ENCODE measurements at places on chromosomes 1 and 21.
A peak's percentile ranks its signal among the peaks of the same experiment; 100 is the strongest.

DNA sequence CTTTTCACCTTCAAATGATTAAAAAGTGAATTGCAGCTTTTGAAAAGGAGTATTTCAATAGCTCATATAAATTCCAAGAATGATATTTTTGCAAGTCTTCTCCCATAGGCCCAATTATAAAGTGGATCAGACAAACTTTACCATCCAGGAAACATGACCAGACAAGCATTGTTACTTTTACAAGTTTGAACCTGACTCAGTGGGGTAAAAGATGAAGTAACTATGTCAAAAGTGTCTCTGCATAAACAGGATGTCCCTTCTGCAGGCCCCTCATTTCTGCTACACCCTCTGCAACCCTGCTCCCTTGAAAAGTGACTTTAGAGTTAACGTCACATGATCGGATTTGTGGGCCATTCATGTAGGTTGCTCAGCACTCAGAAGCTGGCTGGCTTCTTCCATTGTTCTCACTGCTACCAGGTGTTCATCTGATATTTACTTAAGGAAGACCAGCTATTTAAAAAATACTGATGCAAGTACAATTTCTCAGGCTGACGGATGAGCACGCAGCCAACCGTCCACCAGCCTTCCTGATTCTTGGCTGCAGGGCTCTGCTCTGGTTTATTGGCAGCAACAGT, 32.3 kb downstream of the URB1 start:
- DNase-seq: no peak

DNA sequence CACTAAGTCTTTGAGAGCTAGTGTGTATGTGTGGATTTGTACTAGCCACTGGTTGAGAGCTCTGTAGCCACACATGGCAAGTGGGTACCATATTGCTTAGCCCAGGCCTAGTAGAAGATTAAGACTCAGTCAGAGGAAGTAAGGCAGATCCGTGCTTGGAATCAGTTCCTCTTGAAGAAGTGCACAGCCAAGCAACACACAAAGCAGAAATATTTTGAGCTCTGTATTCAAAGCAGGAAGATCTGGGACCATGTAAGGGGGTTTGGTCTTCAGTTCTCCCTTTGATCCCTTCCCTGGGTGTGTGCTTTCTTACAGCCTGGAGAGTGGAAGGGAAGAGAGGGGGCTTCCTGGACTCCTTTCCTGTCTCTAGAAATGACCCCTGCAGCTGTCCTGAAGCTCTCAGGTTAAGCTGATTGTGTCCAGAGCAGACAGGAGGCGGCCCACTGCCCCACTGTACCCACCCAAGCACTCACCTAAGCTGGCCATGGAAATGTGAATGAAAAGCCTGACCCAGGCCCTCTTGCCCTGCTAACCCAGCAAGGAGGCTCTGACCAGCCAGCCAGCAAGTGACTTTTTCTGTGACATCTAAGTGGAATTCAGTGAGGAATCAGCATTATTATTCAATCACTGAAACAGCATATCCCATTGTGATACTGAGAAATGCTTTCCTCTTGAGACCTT, 3.6 kb downstream of the ETS2 start:
- no peak for DNase-seq

- no peak for DNase-seq
These were observed 216.1 kb upstream of the GRIK3 start for GRCh38 chr1:37250371-37250770.

GRCh38 chr1:207867136-207868109, 43.5 kb downstream of the CD34 start:
- DNase-seq: no peak

DNA sequence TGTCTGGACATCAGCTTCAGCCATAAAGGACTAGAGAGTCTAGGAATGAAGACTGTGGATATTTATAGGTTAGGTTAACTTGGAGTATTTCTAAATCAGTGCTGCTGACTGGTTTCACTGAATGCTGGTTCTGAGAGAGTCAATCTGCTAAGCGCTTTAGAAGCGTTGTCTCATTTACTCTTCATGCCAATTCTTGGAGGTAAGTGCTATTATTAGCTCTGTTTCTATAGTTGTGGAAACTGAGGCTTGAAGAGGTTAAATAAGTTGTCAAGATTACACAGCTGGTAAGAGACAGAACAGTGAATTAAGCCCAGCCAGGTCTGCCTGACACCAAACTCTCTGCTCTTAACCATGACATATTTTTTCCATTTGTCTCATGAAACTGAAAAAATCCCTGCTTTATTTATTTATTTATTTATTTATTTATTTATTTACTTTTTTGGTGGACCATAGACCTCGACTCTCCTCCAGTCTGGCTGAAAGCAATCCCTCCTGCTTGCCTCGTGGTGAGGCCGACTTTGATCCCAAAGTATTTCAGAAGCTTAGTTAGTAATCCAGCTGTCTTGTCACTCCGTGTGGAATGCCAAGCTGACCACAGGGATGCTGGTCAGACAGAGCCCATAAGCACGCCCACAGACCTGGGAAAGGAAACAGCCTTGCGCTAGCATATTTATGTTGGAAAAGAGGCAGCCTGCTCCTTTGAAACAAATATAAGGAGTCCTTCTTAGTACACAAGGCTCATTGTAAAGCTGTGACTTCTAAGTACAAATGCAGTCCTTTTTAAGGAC, 16.9 kb downstream of the NTMT2 start:
- DNase-seq: peak; percentile 91

DNA sequence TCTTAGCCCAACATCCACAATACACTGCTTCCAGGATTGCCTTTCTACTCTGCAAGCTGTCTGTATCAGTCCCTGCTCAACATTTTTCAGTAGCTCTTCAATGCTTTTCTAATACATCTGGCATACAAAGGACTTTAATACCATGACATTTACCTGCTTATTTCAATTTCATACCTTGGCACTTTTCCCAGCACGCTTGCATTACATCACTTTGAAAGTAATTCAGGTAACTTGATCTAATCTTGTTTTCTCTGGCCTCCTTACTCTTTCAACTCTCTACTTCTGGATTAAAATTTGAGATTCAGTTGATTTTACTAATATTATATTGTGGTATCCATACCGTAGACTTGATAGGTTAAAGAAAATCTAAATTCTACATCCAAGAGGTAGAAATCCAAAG, 103.0 kb downstream of the PTGS2 start:
- no peak for DNase-seq
